ENCODE measurements at places on chromosomes 2 and 18.
A peak's percentile ranks its signal among the peaks of the same experiment; 100 is the strongest.

DNA sequence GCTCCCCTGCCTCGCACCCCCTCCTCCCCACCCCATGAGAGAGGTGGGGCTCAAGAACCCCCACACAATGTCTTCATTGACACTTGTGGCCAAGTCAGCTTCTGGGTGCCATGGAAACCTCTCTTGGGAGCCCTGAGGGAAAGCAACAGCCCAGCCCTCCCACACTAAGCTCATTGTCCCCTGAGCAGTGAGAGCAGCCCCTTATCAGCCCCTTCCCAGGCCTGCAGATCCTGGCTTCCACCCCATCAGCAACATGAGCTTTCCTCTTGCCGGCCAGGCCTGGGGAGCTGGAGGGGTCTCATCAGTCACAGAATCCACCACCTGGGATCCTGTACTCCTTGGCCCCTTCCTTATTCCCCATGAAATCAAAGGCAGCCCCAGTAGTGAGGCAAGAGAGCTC, 107.8 kb upstream of the ST3GAL5 start:
- DNase-seq, result no peak

GRCh38 chr18:75154259-75154658, 54.7 kb downstream of the PTGR3 start:
- no peak for DNase-seq

DNA sequence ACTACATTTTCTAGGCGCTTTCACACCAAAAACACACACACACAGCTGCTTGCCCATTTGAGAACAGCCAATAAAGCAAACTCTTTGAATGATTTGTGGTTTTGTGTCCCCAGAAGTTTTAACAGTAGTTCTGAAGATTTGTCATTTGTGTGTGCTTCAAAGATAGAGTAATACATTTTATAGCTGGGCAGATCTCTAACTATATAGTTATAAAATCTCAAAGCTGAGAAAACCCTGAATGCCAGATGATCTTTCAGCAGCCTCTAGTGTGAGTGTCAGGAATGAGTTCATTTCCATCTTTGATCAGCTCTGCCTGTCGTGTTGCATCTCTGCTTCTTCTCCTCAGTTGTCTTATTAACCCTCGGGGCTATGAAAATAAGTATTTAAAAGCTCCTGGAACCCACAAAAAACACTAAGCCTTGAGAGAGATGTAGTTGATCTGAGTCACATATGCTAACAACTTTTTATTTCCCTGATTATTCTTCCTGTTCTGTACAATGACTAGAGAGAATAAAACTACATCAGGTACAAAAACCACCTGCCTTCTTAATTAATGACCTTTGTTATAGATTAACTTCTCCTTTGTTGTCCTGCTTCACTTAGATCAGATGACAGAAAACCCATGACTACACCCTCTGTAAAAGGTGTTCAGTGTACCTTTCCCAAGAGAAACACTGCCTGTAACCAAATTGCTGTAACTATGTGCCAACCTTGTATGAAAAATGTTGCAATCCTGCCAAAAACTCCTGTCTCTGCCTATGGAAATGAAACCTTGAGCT, 30.0 kb upstream of the SLC3A1 start:
- DNase-seq, result no peak

DNA sequence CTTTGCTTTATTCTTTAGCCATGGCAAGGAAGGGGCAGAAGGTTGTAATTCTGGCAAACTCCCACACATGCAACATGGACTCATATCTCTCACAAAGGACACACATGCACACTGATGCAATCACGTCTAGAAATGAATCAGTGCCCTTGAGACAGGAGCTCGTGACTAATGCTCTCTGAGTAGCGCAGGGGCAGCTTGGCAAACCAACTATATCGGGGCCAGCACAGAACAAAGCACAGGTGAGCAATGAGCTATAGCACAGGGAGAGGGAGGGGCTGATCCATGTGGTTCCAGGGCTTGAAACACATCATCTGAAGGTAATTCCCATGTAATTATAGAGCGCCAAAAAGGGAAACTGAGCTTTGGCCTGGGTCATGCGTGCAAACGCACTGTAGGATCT, 165.2 kb upstream of the KLF7 start:
- peak; percentile 97 for DNase-seq

DNA sequence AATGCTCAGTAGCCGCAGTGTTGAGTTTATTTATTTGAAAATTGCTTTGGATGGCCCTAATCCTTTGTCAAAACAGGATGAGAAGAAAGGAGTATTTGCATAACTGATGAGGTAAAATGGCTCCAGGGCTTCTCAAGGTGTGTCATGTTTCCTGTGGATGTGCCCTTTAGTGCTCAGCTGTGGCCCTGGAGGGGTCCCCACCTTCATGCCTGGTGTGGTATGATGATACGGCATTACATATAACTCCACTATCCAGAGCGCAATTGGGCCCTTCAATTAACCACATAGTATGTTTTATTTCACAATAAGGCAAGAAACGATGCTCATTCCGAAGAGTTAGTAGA, 39.8 kb upstream of the TMEM178A start:
- DNase-seq, result no peak

GRCh38 chr2:67848551-67849285, 214.1 kb downstream of the C1D start:
- DNase-seq, result no peak

DNA sequence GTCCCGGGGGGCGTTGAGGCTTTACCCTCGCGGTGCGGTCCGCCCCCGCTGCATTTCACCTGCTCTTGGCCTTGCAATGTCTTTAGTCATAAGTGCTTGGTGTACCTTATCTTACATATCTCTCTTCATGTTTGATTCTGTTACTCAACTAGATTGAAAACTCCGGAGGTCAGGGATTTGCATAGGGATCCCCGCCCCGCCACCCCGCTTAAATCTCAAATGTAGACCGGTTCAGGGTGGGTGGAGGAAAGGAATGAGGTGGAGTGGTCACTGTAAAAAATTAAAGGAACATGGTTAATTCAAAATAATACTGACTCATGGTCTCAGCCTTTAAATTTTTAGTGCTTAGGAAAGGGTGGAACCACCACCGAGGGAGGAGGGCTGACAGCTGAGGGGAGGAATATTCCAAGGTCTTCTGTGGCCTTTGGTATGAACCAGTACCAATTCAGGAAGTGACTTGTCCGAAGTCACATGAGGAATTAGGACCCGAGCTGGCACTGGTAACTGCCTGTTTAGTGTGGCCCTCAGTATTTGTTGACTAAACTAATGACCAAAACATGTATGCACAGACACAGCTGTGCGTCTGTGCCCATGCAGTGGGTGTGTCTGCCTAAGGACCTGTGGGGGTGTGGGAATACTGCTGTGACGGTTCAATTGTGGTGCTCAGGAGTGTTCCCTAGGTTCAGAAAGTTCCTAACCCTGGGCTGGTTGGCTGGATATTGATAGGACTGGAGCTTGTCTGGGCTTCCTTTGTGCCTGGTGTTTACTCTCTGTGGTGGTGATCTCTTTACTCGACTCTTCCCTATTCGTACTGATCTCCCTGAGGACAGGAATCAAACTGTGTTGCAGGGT, 1.0 kb downstream of the PLEKHB2 start:
- DNase-seq, result peak; percentile 41

DNA sequence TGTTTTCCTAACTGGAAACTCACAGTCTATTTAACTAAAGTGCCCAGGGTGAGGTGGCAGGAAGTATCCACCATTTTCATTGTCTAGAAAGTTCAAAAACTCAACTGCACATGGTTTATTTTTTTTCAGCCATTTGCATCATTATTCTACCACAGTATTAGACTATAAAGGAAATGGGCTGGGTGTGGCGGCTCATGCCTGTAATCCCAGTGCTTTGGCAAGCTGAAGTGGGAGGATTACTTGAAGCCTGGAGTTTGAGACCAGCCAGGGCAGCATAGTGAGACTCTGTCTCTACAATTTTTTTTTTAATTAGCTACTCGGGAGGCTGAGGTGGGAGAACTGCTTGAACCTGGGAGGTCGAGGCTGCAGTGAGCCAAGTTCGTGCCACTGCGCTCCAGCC, 213.8 kb downstream of the MYO3B start:
- DNase-seq, result no peak

DNA sequence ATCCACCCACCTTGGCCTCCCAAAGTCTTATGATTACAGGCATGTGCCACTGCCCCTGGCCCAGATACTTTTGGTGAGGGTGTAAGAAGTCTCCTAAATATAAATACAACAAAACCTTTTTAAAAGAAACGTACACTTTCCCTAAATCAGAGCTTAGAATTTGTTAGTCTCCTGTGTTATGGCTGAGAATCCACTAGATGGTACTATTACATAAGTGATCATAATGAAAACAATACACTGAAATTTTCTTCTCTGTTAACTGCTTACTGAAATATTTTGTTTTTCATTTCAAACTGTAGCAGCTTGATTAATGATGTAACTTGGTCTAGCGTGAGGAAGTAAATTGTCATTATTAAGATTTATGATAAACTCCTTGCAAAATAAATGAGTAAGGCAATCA, 74.8 kb upstream of the FAM98A start:
- DNase-seq, result peak; percentile 4

DNA sequence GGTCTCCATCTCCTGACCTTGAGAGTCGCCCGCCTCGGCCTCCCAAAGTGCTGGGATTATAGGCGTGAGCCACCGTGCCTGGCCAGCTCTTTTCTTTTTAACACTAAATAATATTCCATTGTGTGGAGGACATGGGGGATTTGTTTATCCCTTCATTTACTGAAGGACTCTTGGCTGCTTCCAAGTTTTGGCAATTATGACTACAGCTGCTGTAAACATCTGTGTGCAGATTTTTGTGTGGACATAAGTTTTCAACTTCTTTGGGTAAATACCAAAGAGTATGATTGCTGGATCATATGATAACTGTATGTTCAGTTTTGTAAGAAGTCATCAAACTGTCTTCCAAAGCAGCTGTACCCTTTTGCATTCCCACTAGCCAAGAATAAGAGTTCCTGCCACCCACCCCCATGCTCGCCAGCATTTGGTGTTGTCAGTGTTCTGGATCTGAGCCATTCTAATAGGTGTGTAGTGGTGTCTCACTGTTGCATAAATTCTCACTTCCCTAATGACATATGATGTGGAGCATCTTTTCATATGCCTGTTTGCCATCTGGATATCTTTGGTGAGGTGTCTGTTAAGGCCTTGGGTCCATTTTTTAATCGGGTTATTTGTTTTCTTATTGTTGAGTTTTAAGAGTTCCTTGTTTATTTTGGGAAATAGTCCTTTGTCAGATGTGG, 52.2 kb downstream of the TNFRSF11A start:
- DNase-seq, result no peak

GRCh38 chr18:13048061-13048595, 57.0 kb downstream of the CEP192 start:
- DNase-seq, result peak; percentile 12

- DNase-seq, result peak; percentile 89
Measured at GRCh38 chr2:33321236-33321771, 155.1 kb upstream of the RASGRP3 start.

DNA sequence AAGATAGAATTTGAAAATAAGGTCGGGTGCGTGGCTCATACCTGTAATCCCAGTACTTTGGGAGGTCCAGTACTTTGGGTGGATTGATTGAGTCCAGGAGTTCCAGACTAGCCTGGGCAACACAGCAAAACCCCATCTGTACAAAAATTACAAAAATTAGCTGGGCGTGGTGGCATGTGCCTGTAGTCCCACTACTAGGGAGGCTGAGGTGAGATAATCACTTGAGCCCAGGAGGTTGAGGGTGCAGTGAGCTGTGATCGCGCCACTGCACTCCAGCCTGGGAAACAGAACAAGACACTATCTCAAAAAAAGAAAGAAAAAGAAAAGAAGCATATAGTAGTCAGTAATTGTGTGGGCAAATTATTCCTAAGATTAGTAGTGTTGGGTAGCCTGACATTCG, 194.2 kb upstream of the ALPP start:
- DNase-seq, result no peak

DNA sequence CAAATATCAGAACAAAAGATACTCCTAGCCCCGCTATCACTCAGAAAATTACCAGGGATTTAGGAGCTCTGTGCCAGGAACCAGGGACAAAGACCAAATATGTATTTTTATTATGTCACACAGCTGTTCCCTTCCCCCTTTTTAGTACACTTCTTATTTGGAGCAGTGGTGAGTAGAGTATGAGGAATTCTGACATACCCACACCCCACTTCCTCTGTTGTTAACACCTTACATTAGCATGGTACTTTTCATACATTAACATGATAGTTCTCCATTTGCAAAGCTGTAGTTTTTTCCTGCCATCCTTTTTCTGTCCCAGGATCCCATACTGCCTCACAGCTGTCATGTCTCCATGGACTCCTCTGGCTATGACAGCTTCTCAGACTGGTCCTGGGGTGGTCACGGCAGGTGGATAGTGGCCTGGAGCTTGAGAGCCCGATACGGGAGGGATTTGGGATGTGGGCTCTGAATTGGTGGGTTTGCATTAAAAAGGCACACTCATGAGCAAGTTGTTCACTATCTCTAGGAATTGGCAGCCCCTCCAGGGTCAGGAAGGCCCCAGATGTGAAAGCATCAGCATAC, 100.2 kb downstream of the SH3RF3 start:
- DNase-seq, result peak; percentile 23

DNA sequence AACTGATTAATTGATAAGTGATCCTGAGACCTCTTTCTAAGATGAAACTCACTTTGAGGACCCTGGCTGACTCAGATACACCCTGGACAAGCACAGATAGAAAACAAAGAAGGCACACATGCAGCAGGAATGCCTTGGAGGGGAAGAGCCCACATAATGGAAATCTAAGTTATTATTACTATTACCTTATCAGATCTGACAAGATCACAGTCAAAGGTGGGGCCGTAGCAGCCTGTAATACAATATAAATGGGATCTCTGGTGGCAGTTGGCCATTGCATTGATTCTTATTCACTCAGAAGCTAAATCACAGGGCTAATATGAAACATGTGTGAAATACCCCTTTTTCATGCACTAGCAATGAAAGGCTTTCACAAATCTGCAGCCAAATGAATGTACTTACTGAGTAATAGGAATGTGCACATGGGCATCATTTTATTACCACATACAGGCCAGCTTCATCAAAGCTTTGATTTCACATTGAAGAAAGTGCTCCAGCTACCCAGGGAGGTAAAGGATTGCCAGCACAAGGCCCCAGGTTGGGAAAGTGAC, 84.0 kb downstream of the ZBTB7C start:
- DNase-seq, result peak; percentile 48

GRCh38 chr18:22265838-22266237, 96.4 kb downstream of the GATA6 start:
- DNase-seq, result no peak

DNA sequence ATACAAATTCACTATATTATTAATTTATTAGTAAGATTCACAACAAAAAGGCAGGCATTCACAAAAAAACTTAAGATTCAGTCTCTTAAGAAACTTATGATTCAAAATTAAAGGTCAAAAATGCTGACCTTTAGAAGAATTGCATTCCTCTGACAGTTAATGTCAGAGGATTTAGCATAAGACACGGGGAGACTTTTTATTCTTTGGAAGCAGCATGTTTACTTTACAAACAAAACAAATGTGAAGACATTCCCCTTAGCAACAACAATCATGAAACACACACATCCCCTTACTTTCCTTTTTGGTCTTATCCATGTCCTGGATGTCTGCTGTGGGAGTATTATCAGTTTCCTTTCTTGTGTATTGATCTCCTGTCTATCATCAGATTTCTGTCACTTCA, 117.1 kb downstream of the RAD51AP2 start:
- DNase-seq, result no peak

DNA sequence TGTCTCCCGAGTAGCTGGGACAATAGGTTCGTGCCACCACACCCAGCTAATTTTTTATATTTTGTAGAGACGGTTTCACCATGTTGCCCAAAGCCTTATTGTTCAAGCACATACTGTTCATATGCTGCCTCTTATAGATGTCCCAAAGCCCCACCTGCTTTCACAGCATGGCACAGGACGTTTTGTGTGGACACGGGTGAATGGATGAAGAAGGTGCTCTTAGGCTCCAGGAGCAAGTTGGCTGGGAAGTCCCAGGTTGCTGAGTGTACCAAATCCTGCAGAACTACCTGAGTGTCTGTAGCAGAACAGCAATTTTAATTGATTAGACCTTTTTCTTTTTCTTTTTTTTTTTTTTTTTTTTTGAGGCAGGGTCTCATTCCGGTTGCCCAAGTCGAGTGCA, 10.5 kb upstream of the SAG start:
- DNase-seq, result no peak
